ENCODE measurements at places on chromosomes 3 and 15.

GRCh38 chr3:47424434-47425382 is 43.9 kb downstream of the PTPN23 start:
- no peak for DNase-seq

GRCh38 chr3:77025471-77025870 is 14.4 kb upstream of the ROBO2 start:
- DNase-seq, result no peak

DNA sequence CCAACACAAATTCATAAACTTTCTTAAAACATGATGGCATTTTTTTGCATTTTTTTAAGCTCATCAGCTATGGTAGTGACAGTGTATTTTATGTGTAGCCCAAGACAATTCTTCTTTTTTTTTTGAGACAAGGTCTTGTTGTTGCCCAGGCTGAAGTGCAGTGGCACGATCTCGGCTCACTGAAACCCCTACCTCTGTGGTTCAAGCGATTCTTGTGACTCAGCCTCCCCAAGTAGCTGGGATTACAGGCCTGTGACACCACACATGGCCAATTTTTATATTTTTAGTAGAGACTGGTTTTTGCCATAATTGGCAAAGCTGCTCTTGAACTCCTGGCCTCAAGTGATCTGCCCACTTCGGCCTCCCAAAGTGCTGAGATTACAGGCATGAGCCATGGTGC is 17.3 kb upstream of the USP50 start:
- no peak for DNase-seq

GRCh38 chr3:22846566-22846965 is 356.6 kb upstream of the UBE2E2 start:
- DNase-seq, result no peak

GRCh38 chr3:148319161-148319915 is 378.4 kb upstream of the AGTR1 start:
- DNase-seq, result no peak

GRCh38 chr3:78726545-78726944 is 1041.3 kb downstream of the ROBO1 start:
- no peak for DNase-seq

Data from NCI-H1417 treated with DMSO at 0.1 percent for 48 hours (cell line).